Kidney capillary endothelial cell (primary cell): ENCODE measurements at places on chromosomes 1 and 21.

- DNase-seq, result no peak
Measured at GRCh38 chr1:4271338-4271998, 371.4 kb upstream of the C1orf174 start.

- no peak for DNase-seq
Measured at GRCh38 chr21:45559216-45560105, 17.2 kb upstream of the SLC19A1 start.

DNA sequence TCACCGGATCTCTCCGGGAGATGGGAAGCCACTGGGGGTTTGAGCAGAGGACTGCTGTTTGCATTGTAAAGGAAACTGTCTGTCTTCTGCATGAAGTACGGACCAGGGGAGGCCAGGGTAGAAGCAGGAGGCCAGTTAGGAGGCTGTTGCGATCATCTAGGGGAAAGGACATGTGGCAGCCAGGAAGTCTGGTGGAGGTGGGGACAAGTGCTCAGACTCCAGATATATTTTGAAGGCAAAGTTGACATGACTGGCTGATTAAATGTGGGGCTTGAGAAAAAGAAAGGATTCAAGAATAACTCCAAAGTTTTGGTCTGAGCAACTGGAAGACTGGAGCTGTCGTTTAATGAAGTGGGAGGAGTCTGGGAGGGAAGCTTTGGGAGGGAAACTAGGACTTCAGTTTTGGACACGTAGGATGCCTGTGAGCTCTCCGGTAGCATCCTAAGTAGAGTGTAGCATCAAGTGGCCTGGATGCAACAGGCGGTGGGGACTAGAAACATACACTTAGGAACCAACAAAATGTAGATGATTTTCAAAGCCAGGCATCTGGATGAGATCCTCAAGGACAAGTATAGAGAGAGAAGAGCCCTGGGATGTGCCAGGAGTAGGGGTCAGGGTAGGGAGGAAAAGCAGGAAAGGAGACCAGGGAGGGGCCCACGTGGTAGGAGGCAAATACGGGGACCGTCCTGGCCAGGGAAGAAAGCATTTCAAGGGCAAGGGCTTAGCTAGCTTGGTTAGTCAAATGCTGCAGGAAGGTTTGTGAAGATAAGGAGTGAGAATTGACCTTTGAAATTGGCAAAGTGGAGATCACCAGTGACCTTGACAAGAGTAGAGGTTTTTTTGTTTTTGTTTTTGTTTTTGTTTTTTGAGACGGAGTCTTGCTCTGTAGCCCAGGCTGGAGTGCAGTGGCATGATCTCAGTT, 3.7 kb upstream of the C1orf210 start:
- DNase-seq, result no peak

GRCh38 chr1:19892129-19892528, 9.9 kb downstream of the OTUD3 start:
- no peak for DNase-seq

GRCh38 chr1:161710560-161710959, 3.5 kb downstream of the FCRLA start:
- no peak for DNase-seq

DNA sequence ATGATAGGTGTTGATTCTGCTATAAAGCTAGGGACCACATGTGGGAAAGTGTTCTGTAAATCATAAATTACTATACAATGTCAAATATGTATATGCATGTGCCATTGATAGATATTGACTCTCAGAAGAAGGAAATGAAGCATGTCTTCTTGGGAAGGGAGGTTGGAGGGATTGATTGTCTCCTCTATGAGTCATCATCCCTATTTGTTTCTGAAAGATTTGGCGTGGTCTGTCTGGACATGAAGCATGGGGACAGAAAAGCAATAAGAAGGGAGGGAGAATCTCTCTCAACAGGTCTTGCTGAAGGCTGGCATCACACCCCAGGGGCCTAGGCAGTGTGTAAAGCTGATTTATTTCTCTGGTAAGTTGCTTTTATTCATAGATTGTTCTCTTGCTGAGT, 98.0 kb upstream of the KCNJ6 start:
- DNase-seq, result no peak

DNA sequence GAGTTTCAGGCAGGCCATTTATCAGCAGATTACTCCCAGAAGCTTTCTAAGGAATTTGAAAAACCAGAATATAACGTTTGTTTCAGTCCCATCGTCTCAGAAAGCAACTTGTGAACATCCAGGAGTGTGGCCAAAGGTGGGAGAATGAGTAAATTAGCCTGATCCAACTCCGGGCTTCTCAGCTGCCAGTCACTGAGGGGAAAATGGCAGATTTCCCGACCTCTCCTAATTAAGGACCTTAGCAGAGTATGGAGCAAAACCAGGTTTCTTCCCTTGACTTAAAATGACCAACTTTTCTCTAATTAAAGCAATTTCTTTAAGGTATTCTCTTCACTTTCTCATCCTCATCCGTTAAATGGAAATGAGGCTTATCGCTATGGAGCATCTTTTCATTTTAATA, 1.0 kb downstream of the CORT start:
- no peak for DNase-seq

GRCh38 chr1:80050085-80050484, 1043.6 kb upstream of the ADGRL4 start:
- DNase-seq, result no peak

GRCh38 chr1:52798331-52798730, 44.2 kb upstream of the ZYG11A start:
- DNase-seq, result no peak

DNA sequence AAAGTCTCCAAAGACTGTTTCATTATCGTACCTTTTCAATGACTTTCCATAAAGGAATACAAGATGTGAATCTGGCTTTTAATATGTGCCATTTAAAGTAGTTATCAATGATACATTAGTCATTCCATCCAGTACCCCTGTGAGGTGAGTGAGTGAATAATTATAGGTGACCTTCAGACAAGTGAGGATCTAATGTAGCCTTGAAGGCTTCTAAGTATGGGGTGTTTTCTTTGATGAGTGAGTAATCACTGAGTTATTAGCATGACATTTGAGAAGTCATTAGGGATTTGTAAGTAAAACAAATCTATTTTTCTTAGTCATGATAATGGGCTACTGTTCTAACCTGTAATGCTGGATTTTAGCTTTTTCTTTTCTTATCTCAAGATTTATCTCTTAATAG, 831.4 kb downstream of the ADGRL2 start:
- DNase-seq, result no peak

GRCh38 chr1:161313554-161314200, 504 bp upstream of the SDHC start:
- DNase-seq, result no peak

DNA sequence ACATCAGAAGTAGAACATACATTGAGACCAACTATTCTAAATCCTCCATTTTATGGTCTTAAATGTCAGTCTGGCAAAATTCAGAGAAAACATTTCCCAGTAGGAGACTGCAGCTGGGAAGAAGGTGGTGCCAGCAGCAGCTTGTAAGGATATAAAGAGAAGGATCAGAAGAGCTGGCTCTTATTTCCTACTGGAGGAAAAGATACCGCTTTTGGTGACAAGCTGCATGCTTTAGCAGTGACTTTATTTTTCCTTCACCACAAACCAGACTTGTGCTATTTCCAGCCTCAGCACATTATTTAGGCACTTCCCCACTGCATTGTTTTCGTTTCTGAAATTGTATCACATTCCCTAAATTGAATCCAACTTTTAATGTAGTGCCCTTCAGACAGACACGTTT, 28.4 kb downstream of the RNF11 start:
- peak; percentile 36 for DNase-seq

DNA sequence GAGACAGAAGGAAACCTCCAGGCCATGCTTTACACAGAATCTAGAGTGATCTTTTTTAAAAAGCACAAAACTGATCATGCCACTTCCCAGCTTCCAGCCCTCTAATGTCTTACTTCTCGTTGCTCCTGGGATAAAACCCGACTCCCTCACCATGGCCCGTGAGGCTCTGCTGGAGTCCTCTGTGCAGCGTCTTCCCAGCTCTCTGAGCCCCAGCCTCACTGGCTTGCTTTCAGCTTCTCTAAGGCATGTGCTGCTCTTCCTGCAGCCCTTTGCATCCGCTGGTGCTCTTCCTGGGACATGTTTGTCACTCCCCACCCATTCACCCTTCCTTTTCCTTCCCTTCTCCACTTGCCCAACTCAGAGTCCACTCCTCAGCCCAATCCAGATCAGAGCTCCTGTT, 184.1 kb downstream of the AK5 start:
- no peak for DNase-seq

DNA sequence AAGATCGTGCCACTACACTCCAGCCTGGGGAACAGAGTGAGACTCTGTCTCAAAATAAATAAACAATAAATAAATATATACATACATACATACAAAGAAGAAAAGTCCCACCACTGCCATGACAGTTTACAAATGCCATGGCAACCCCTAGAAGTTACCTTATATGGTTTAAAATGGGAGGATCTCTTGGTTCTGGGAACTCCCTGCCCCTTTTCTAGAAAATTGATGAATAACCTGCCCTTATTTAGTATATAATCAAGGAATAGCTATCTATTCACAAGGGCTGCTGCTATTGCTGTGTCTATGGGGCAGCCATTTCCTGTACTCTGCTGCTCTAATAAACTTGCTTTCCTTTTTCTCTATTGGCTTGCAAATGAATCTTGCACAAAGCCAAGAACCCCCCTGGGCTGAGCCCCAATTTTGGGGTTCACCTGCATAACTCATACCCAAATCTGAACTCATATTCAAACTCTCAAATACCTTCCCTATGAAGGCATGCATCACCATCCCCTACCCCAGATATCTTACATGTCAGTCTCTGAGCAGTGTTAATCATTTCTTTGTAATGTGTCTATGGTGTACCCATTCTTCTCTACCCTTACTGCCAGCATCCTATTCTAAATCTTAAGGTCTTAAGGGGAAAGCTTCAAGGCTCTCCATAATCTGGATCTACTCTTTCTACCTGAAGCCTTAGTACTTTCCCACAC, 9.0 kb downstream of the GON4L start:
- no peak for DNase-seq

GRCh38 chr1:117067533-117068370, 7.6 kb downstream of the TTF2 start:
- DNase-seq, result peak; percentile 68

GRCh38 chr1:209456878-209457277, 126.6 kb upstream of the CAMK1G start:
- no peak for DNase-seq

DNA sequence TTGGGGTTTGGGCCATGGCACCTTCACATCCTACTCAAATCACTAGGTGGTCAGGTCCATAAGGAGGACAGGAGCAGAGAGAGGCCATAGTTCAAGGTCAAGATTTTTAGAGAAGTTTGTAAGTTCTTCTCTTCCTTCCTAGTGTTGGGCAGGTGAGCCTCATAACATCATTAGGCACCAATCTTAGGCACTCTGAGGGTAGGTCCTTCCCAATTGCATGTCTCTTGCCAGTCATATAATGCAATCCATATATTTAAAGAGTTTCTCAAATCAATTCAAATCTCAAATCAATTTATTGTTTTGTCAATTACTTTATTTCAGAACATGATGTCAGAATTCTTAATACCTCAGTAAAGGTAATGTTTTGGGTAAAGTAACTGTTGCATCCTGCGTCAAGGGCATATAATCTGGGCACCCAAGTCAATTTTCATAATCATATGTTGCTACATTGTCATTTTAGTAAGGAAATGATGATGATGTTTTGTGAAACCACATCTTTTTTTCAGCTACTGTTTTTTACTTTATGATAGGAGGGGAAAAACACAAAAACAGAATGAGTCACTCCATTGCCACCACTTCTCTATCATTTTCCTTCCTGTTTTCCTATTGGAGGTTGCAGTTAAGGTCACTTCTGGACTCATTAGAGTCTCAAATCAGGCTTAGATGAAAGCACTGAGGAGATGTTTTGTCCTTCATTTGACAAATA, 122.7 kb downstream of the UCHL5 start:
- peak; percentile 41 for DNase-seq

DNA sequence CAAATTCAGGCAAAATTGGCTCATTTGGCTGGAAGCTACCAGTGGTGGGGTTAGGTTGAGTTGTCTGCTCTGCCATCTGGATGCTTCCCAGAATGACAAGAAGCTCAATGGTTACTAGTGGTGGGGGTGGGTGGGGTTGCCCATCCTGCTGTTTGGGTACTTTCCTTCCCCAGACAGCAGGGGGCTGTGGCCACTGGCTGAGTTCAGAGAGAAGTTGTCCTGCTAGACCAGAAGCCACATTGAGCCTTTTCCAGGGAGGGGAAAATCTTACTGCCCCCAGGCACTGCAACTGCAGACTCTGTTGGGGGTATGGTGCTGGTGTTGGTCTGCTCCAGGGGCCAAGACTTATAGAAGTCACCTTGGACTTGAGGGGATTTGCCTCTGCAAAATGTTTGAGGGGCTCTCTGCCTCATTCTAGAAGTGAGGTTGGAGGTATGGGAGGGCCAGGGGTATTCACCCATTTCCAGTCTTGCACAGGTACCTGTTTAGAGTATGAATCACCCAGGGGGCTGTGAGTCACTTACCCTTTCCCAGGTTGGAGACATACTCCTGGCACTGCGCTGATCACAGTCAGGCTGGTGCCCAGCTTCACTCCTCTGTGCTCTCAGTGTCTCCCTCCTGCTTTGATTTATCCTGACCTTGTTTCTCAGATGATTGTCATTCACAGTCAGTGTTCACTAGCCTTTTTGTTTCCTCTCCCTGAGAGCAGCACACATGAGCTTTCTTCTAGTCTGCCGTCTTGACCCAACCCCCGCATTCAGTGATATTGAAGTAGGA, 89.1 kb upstream of the NEGR1 start:
- no peak for DNase-seq

GRCh38 chr1:93629101-93630059, 52.3 kb downstream of the BCAR3 start:
- DNase-seq, result peak; percentile 84

DNA sequence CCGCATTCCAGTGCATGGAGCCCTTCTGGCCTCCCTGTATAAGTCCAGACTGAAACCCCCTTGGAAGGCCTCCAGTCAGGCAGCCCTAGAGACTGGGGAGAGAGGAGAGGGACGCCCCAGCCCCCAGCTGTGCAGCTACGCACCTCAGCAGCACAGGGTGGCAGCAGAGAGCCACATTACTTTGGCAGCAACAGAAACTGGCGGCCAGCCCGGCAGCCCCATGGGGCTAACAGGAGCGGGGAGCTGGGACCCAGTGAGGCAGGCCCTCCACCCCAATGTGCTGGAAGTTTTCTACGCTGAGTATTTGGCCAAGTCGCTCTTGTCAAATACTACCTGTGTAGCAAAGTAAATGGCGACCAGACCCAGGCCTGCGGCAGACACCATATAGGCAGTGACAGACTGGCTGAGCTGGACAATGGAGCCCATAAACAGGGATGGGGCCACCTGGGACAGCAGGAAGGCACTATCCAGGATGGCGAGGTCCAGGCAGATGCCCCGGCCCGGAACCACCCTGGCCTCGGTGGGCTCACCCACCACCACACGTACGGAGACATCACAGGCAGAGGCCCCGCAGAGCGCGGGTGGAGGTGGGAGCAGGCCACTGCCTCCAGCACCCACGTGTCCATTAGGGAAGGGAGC, 21.2 kb downstream of the SLC45A3 start:
- DNase-seq, result peak; percentile 74

- DNase-seq, result no peak
Measured at GRCh38 chr1:7407980-7408770, 362.9 kb upstream of the VAMP3 start.

- no peak for DNase-seq
Measured at GRCh38 chr1:77652268-77652667, 30.2 kb downstream of the ZZZ3 start.
